ENCODE measurements at places on chromosomes 7 and 10. TPM values are rescaled to one million over a fixed set of nuclear protein-coding genes. Genes with fewer than 3 reads are reported as not detected.

- no peak for DNase-seq
Observed at GRCh38 chr7:31119249-31119648, 67.1 kb downstream of the ADCYAP1R1 start.

- no peak for DNase-seq
Observed at GRCh38 chr10:19706904-19707303, 109.3 kb upstream of the PLXDC2 start.

DNA sequence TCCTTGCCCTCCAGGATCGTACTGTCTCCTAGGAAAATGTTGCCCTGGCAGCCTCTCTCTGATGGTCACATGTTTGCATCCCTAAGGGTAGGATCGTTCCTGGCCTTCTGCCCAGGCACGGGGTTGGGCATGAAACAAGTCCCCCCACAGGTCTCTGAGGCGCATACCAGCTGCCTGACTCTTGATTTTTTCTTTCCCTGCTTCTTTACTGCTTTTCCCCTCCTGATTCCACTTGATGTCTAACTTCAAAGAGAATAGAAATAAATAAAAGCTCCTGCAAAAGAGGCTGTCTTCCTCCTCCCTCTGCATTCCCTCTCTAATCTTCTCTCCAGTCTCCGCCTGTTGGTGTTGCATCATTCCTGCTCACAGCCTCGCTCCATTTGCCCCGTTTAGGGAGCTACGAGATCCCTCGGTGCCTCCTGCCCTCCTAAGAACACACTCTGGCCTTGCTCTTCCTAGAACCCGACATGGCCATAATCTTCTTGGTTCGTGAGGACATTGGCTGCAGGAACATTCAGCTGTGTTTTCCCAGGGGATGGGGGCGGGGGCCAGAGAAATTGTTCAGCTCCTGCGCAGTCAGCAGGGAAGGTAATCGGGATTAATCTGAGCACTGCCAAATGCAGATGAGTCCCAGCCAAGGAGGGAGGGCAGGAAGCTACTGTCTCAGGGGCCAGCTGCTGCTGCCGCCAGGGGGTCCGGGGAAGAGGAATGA is 26.0 kb downstream of the LEP start:
- DNase-seq, result peak; percentile 85

Gene MBLAC1
- 1.6 TPM for total RNA-seq

Gene FAM221A
- 13.4 TPM for total RNA-seq
